Stimulated activated CD8-positive, alpha-beta memory T cell treated with anti-CD3 and anti-CD28 coated beads, Interleukin-4, amount 100 ng/mL, for 1 hour (primary cell): ENCODE measurements at places on chromosomes 4 and X.

GRCh38 chr4:25484243-25484721 lies 107.2 kb downstream of the ANAPC4 start:
- DNase-seq: no peak

GRCh38 chr4:6929812-6930464 lies 20.3 kb downstream of the TBC1D14 start:
- DNase-seq: no peak

- DNase-seq: no peak
Observed at GRCh38 chr4:91369116-91369515, 934.6 kb upstream of the GRID2 start.

DNA sequence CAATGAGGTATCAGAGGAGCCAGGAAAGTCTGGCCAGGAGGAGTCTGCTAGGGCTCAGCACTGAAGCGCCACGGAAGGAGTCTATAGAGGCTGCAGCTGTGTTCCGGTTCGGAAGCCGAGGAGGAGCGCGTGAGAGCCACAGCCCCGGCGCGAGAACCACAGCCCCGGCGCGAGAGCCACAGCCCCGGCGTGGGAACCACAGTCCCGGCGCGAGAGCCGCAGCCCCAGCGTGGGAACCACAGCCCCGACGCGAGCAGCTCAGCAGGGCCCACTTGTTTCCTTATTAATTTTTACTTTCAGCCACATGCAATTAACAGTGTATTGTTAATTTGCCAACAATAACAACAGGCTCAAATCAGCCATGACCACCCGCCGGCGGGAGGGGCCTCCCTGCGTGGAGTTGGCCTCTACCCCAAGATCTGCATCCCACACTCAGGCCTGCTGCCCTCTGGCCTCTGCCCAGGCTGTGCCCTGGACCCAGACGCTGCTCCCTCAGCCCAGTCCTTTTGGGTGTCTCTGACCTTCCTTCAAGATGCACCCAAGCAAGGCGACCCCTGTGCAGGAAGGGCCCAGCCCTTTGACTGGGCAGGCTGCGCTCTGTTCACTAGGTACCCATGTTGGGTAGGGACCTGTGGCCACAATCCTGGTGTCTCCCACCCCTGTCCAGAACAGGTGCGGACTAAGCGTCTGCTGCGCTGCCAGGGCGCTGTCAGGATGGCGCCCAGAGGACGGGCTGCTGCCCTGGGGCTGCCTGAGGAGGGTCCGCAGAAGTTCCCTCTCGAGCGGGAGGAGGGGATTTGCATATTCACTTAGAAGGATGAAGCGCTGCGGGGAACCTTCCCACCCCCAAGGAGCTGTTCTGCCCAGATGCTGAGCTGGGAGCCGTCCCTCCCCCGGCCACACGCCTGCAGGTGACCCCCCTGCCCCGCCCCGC lies 113.8 kb downstream of the ADRA2C start:
- no peak for DNase-seq

GRCh38 chr4:15912961-15913630 lies 25.4 kb downstream of the FGFBP1 start:
- no peak for DNase-seq
